ENCODE measurements at places on chromosomes 3 and 15.

DNA sequence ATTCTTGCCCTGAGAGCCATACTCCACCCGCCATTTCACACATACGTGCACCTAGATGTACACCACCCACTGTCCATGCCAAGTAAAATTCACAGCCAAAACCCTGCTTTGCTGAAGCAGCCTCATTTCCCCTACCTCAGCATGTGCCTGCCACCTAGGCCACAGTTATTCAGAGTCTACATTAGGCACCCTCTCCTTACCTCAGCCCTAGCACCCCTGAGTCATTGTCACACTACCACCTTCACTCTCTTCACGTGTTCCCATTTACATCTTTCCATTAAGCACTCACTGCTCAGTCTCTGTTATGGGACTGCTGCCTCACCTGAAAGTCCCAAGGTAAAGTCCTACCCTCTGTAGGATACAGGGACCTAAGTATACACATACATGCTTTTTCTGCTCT, 70.0 kb downstream of the SETD5 start:
- DNase-seq: no peak

DNA sequence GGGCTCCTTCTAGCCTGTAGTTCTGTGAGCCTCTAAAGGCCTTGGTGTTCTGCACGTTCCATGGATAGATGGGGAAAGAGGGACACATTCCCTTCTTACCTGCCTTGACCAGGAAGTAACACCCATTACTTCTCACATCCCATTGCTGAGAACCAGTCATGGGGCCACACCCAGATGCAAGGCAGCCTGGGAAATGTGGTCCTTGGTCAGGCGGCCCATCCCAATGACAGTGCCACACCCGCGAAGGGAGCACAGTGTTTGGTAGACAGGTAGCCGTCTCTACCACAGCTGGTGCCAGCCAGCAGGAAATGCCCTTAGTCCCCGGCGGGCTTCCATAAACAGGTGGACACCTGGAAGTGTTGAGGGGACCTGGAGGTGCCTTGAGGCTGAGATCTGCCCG, 23.2 kb upstream of the LCTL start:
- no peak for DNase-seq

- DNase-seq: no peak
These were observed 38.8 kb downstream of the PRKCD start for GRCh38 chr3:53199834-53200233.

- DNase-seq: no peak
These were observed 58.4 kb downstream of the ASTE1 start for GRCh38 chr3:130968221-130968620.

DNA sequence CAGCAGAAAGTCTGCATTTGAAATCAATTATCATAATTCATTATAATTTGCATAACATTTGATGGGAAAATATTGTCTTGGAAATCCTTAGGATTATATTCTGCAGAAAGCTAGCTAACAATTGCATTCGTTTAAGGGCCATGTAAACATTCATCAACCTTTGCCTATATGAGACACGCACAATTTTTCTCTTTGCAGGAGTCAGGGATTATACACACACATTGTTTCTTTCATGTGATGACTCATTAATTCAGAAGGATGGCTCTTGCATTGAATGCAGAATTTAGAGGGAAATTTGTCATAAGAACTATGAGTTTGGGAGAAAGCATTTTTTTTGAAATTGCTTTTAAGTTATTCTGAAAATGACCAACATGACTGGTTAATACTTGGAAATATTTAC, 844.7 kb downstream of the DIPK2A start:
- no peak for DNase-seq

DNA sequence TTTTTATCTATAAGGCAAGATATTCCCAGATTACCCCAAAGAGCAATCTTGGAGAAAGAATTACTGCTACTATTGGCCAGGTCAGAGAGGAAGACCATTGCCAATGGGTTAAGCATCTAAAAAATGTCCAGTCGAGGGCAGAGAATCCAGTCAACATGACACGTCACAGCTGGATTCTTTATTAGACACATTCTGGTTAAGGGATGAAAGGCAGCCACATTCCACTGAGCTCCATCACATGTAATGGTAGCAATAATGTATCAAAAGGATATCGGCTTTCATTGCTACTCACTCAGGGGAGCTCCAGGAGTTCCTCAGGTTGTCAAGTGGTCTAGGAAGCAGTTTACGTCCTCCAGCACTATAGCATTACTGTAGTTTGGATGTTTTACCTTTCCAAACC, 421.1 kb downstream of the PLOD2 start:
- no peak for DNase-seq

GRCh38 chr3:57821765-57822164, 65.7 kb downstream of the SLMAP start:
- DNase-seq: no peak

All from kidney glomerular epithelial cell (primary cell).